H1 (cell line): ENCODE measurements at places on chromosomes 4 and X.

GRCh38 chr4:99205153-99205979, 13.7 kb downstream of the ADH6 start:
- no peak for DNase-seq

DNA sequence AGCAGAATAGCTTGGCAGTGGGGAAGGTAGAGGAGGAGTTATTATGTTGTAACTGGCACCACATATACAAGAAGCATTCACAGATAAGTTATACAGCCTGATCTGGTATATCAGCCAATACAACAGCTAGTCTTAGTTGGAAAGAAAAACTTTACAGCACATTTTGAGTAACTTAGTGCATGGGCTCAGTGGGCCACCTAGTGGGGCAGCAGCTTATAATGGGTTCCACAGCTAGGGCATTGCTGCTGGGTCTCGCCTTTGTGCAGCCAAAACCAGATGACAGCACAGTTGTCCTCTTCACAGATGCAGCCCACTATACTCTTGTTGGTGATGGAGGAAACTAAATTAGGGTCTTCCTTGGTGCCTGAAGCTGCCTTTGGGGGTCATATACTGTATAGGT, 448.1 kb upstream of the RASGEF1B start:
- DNase-seq = no peak

DNA sequence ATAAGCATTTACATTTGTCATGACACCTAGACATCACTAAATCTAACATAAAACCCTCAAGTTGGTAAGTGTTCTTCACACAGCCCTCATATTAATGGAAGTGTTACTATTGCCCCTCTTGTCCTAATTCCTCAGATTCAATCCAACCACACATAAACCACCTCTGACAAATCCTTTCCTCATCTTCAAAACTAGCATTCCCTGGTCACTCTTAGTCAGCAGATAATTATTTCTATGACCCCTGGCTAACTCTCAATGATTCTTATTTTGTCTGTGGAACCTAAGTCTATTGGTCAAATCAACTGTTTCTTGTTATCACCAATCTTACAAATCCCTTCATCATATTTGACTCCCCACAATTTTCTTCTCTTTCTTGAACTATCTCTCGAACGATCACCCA, 168.6 kb downstream of the PPP3CA start:
- no peak for DNase-seq

GRCh38 chr4:37983951-37984350, 23.8 kb downstream of the PTTG2 start:
- no peak for DNase-seq

DNA sequence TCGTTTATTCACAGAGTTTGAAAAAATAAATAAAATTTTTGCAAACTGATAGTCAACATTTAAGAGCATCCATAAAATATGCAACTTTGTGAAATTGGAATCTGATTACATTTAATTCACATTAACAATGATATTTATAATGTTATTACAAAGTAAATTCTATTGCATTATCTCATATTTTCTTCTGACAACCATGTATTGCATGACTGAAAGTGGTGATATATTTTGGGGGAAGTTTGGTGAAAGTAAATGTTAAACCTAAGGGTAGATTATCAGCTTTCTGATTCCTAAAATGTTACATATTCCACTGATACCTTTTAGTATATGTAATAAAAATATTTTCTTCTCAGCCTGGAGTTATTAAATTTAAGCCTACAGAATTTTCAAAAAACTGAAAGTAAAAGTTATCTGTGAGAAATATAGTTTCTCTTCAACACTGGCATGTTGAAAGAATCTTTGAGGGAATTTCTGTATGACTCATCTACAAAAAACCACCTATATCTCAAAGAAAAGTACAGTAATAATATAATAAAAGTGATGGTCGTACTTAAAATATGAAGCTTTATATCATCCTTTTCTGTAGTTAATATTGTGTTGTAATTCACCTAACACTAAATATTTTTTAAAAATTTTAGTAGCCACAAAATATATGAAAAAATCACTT, 1179.6 kb upstream of the PCDH7 start:
- no peak for DNase-seq

- DNase-seq = no peak
Observed at GRCh38 chrX:40933132-40933705, 152.0 kb upstream of the USP9X start.

- no peak for DNase-seq
Observed at GRCh38 chr4:151013944-151014343, 1.1 kb downstream of the LRBA start.

DNA sequence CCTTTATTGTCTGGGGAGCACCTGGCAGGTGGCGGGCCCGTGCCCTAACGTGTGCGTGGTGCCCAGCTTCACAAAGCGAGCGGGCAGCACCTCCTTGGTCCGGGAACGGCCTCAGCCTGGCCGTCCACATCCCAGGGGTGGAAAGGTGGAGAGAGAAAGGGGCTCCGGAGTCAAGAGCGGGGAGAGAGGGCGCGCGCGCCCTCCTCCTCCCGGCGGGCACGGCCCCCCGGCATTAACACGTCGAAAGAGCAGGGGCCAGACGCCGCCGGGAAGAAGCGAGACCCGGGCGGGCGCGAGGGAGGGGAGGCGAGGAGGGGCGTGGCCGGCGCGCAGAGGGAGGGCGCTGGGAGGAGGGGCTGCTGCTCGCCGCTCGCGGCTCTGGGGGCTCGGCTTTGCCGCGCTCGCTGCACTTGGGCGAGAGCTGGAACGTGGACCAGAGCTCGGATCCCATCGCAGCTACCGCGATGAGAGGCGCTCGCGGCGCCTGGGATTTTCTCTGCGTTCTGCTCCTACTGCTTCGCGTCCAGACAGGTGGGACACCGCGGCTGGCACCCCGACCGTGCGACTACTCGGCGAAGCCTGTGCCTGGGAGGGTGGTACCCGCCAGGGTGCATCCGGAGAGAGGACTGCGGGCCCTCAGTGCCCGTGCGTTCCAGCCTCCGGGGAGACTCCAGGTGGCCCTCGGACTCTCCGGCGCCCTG, at the start of gene KIT:
TSS of gene KIT (plus strand) at position 407 of the 701 bp plus-strand sequence. CDS start at position 465, 58 bp downstream.
- peak; percentile 93 for DNase-seq

- no peak for DNase-seq
Observed at GRCh38 chr4:177301126-177301639, 8.5 kb upstream of the NEIL3 start.

GRCh38 chrX:29295987-29296680, 708.9 kb downstream of the IL1RAPL1 start:
- DNase-seq = no peak

DNA sequence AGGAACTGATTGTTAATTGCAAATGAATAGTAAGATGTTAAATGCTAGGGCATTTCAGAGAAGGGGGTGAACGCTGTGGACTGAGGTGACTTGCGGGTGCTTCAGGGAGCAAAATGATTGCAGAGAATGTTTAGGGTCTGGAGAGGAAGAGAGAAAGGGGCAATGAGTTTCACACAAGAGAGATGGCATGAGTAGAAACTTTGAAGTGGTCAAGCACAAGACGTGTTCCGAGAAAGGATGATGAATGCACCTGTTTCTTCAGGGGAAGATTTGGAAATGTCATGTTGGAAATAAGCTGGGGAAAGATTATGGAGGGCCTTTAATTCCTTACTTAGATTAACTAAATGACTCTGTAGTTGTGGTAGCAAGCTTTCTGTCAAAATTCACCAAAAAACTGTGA, 43.4 kb downstream of the DTHD1 start:
- no peak for DNase-seq

DNA sequence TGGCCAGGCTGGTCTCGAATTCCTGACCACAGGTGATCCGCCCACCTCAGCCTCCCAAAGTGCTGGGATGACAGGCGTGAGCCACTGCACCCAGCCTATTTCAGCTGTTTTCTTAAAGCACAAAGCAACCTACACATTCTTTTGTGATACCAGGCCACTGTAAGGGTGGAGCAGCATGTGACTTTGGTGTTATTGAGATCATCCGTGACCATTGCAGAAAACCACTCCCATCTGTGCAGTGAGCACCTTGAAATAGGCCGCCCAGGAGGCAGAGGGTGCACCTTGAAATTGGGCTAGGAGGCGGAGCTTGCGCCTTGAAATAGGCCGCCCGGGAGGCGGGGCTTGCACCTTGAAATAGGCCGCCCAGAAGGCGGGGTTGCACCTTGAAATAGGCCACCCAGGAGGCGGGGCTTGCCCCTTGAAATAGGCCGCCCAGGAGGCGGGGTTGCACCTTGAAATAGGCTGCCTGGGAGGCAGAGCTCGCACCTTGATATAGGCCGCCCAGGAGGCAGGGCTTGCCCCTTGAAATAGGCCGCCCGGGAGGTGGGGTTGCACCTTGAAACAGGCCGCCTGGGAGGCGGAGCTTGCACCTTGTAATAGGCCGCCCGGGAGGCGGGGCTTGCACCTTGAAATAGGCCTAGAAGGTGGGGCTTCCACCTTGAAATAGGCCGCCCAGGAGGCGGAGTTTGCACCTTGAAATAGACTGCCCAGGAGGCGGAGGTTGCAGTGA, 9.0 kb upstream of the SLC25A6 start:
- DNase-seq = peak; percentile 90

- no peak for DNase-seq
Observed at GRCh38 chrX:74670028-74670427, 55.6 kb upstream of the RLIM start.

DNA sequence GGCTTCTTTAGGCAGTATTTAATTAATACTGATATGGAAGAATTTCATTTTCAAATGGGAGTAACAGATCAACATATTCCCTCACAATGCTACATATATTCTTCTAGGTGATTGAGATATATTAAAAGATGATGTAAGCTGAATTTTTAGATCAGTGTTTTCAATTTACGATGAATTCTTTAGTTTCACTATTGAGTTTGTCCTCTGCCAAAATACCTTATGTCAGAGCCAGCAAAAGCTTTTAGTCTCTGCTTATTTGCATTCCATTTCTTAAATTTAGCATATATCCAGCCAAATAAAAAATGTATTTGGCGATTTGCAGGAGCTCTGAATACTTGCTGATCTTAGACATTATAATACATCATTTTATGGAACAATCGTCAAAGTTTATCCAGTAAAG, 144.3 kb downstream of the MOSPD2 start:
- DNase-seq = no peak

- no peak for DNase-seq
Observed at GRCh38 chr4:141900856-141901255, 264.5 kb downstream of the IL15 start.

- no peak for DNase-seq
Observed at GRCh38 chr4:128862608-128863311, 53.3 kb downstream of the JADE1 start.

DNA sequence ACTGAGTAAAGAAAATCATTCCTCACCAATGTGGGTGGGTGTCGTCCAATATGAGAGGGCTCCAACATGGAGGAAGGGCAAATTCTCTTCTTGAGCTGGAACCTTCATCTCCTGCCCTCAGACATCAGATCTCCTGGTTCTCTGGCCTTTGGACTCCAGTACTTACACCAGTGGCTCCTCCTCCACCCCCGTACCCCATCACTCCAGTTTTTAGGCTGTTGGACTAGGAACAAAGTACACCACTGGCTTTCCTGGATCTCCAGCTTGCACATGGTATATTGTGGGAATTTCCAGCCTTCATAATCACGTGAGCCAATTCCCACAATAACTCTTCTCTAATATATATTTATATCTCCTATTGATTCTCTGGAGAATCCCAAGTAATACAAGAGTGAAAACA, 196.9 kb downstream of the PDHA2 start:
- DNase-seq = no peak
